ENCODE measurements at places on chromosomes 16 and 17. TPM values are rescaled to one million over a fixed set of nuclear protein-coding genes. Genes with fewer than 3 reads are reported as not detected.

The CX3CL1 gene
- 2.3 TPM for total RNA-seq

- H3K36me3 ChIP-seq, result peaks cover 12% of the 10 kb centered on the region
- DNase-seq, result no peak
- no peaks in the 10 kb centered on the region for H3K27me3 ChIP-seq
- no peak overlapping the region for H3K27ac ChIP-seq
- peaks cover 11% of the 10 kb centered on the region for H3K4me1 ChIP-seq
These were observed 41.4 kb upstream of the CLEC18A start for GRCh38 chr16:69909760-69910159.

The NACA2 gene
- total RNA-seq, result not detected

- no peaks in the 10 kb centered on the region for H3K4me1 ChIP-seq
- no peak overlapping the region for H3K27ac ChIP-seq
- no peak overlapping the region for H3K4me3 ChIP-seq
- peaks cover 17% of the 10 kb centered on the region for H3K36me3 ChIP-seq
- DNase-seq, result no peak
- H3K27me3 ChIP-seq, result no peaks in the 10 kb centered on the region
These were observed 121.6 kb downstream of the ZNF423 start for GRCh38 chr16:49734331-49734730.

- no peak overlapping the region for H3K4me3 ChIP-seq
- H3K4me1 ChIP-seq, result peaks cover 11% of the 10 kb centered on the region
- H3K27ac ChIP-seq, result no peak overlapping the region
- H3K36me3 ChIP-seq, result peaks cover 30% of the 10 kb centered on the region
- DNase-seq, result no peak
These were observed 20.4 kb downstream of the CYLD start for GRCh38 chr16:50762241-50762640.

- no peak overlapping the region for H3K4me3 ChIP-seq
- no peak for DNase-seq
- H3K27me3 ChIP-seq, result no peaks in the 10 kb centered on the region
- H3K27ac ChIP-seq, result no peak overlapping the region
- peaks cover 13% of the 10 kb centered on the region for H3K36me3 ChIP-seq
These were observed 72.1 kb downstream of the SOCS1 start for GRCh38 chr16:11183951-11184350.

GRCh38 chr16:62190426-62190825, 154.2 kb upstream of the CDH8 start:
- H3K4me1 ChIP-seq, result no peaks in the 10 kb centered on the region
- H3K27ac ChIP-seq, result no peak overlapping the region
- DNase-seq, result no peak
- peaks cover 2% of the 10 kb centered on the region for H3K27me3 ChIP-seq

GRCh38 chr17:62910277-62910676, 55.8 kb upstream of the TANC2 start:
- H3K27me3 ChIP-seq, result peaks cover 14% of the 10 kb centered on the region
- DNase-seq, result peak; percentile 32
- H3K27ac ChIP-seq, result no peak overlapping the region
- no peaks in the 10 kb centered on the region for H3K4me1 ChIP-seq
- H3K36me3 ChIP-seq, result no peaks in the 10 kb centered on the region

DNA sequence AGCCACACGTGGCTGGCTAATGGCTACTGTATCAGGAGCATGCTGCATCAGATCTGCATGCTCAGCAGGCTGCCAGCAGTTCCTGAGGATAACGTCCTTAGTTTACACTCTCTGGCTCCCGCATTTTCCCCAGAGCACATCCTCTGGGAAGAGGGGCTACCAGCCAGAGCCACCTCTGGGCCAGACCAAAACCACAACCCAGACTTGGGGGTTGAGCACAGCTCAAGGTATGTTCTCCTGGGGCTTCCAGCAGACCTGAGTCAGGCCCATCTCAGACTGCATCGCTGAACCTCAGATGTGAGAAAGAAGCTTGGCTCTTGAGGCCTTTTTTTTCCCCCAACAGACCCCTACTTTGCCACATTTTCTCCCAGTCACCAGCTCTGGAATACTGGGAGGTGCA, 23.7 kb upstream of the WSCD1 start:
- H3K4me1 ChIP-seq, result no peaks in the 10 kb centered on the region
- H3K36me3 ChIP-seq, result no peaks in the 10 kb centered on the region
- no peak overlapping the region for H3K27ac ChIP-seq
- H3K4me3 ChIP-seq, result no peak overlapping the region
- DNase-seq, result no peak

GRCh38 chr17:32854832-32855389, 22.0 kb downstream of the MYO1D start:
- no peak for DNase-seq
- no peak overlapping the region for H3K27ac ChIP-seq

DNA sequence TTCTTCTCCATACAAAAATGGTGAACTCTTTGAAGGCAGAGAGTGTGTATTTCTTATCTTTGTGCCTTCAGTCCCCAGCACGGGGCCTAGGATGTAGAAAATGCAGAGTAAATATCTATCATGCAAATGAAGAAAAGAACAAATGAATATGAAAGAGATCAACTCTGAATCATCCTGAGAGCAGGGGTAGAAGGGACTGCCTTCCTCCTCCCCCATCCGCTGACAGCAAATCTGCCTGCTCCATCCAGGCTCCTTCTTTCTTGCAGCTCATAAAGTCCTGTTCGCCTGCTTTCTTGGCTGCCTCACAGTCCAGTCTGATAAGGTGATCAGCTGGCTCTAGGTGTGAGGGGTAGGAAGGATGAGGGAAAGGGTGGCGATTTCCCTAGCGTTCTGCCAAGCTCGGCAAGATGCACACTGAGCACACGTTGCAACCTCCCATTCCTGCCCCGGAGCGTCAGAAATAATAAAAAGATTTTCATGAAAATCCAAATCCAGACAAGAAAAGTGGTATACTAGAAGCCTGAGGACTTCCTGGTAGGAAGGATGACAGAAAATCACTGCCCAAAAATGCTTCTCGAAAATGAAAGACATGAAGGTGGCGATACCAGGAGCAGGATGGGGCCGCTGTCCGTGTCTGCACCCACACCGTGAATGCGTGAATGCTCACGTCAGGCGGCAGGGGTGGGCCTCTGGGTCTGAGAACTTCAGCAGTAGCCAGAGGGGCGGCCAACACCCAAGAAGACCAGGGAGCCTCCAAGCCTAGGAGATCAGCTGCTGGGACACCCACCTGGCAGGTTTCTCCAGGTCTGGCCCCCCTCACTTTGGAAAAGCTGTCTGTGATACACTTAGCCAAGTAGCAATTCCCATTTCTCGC, 67.1 kb downstream of the VPS53 start:
- H3K27ac ChIP-seq, result no peak overlapping the region
- no peaks in the 10 kb centered on the region for H3K27me3 ChIP-seq
- H3K4me1 ChIP-seq, result no peaks in the 10 kb centered on the region
- no peak overlapping the region for H3K4me3 ChIP-seq
- DNase-seq, result peak; percentile 78

GRCh38 chr17:76049836-76050537, 22.3 kb downstream of the SRP68 start:
- H3K27ac ChIP-seq, result peak overlapping the region; percentile 42
- H3K4me1 ChIP-seq, result peaks cover 12% of the 10 kb centered on the region
- DNase-seq, result no peak

The NKIRAS2 gene
- 48.9 TPM for total RNA-seq

DNA sequence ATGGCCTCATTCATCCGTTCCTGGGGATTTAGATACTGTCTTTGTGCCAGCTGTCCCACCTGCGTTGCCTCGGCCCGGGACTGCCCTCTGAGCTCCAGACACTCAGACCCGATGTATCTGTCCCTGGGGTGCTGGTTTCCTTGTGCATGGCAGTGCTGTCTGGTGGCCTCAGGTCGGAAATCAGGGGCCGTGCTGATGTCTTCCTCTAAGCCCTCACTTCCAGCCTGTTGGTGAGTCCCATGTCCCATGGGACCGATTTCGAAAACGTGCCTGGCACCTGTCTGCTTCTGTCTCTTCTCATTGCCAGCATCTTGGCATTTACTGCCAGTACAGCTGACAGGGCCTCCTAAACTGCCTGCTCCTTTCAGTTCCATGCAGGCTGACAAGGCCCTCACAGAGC, 22.1 kb downstream of the NT5M start:
- H3K4me1 ChIP-seq, result no peaks in the 10 kb centered on the region
- H3K4me3 ChIP-seq, result no peak overlapping the region
- no peak overlapping the region for H3K27ac ChIP-seq

The SLFN11 gene
- total RNA-seq, result 23.8 TPM

GRCh38 chr16:53982631-53983042, 278.7 kb downstream of the FTO start:
- no peaks in the 10 kb centered on the region for H3K36me3 ChIP-seq
- peaks cover 2% of the 10 kb centered on the region for H3K4me1 ChIP-seq
- no peak overlapping the region for H3K27ac ChIP-seq
- DNase-seq, result no peak
- no peaks in the 10 kb centered on the region for H3K27me3 ChIP-seq
- no peak overlapping the region for H3K4me3 ChIP-seq

DNA sequence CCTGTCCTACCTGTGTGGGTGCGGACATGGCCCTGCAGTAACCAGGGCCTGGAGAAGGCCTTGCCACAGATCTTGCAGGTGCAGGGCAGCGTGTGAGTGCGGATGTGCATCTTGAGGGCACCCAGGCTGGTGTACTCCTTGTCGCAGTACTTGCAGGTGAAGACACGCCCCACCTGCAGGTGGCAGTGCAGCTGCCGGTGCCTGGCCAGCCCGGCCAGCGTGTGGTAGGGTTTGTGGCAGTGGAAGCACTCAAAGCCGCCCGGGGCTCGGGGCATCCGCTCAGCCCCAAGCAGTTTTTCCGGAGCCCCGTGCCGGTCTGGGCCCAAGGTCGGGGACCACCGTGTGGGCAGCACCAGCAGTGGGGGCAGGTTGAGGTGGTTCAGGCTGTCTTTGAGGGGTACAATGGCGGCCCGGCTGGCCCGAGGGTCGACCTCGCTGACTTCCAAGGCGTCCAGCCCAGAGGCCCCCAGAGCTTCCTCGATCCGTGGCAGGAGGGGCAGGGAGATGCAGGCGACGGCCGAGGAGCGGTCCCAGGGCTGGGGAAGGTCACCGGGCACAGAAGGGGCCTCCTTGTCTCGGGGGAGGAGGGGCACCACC, 5.1 kb downstream of the SNAI3 start:
- H3K4me1 ChIP-seq, result peaks cover 2% of the 10 kb centered on the region
- no peaks in the 10 kb centered on the region for H3K36me3 ChIP-seq
- no peak overlapping the region for H3K27ac ChIP-seq
- H3K27me3 ChIP-seq, result peaks cover 20% of the 10 kb centered on the region
- DNase-seq, result no peak

DNA sequence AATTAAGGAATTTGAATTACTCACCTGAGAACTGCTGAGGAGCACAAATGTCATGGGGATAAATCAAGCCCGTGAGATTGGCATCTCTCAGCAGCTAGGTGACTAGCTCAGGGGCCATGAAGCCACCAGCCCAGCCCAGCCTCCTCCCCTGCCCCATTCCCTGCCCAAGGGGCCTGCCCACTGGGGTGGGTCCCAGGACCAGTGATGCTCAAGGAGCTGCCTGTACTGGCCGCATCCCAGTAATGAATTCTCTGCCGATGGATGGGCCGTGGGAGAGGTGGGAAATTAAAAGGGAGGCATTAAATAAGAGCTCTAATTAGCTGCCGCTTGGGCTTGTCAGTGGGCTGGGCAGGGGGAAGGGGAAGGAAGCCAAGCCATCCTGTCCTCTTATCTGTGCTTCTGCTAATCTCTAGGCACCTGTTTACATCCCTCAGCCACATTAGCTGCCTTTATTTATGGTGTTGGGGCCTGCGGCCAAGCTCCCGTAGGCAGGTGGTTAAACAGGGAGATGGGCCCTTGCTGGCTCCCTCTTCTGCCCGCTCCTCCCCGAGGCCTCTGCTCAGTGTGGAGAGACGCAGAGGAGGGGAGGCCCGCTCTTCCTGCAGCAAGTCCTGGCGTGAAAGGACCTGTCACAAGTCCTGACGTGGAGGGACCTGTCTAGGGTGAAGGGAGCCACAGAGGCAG, 48.8 kb downstream of the PIPOX start:
- no peaks in the 10 kb centered on the region for H3K4me1 ChIP-seq
- no peak for DNase-seq
- H3K27me3 ChIP-seq, result no peaks in the 10 kb centered on the region
- H3K4me3 ChIP-seq, result no peak overlapping the region
- H3K36me3 ChIP-seq, result peaks cover 29% of the 10 kb centered on the region

- H3K36me3 ChIP-seq, result no peaks in the 10 kb centered on the region
- DNase-seq, result no peak
- peaks cover 8% of the 10 kb centered on the region for H3K27me3 ChIP-seq
- H3K4me3 ChIP-seq, result no peak overlapping the region
These were observed 2.6 kb upstream of the TSPOAP1 start for GRCh38 chr17:58330997-58331814.

DNA sequence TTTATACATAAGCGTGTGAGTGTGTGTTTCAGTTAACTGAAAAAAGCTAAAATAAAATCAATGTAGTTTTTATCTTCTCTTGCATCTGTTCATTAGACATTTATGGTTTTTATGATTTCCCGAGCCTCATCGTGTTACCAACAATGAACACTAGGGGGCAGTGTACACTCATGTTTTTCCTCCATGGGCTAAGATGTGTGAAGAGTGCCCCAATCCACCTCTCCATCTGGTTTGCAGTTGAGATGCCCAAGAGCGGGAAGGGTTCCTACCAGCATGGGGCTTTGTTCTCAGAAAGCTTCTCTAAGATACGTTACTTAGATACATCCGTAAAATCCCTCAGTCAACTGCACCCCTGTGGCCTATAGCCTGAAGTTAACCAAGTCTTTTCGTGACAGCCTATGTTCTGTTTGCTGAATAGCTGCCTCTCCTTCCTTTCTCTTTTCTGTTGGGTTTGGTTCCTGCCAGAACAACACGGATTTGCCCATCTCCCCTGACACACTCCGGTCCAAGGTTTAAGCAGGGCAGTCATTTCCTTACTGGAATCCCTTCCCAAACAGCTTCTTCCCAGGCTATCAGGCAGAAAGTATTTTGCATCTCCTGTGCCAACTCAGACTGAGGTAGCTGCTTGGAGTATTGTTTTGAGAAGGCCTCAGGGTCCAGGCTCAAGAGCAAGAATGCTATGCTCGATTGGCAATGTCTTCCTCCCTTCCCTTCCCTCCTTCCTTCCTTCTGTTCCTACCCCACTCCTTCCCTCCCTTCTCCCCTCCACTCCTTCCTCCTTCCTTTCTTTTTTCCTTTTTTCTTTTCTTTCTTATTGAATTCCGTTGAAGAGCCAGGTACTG, 12.9 kb upstream of the ELAC2 start:
- no peaks in the 10 kb centered on the region for H3K4me1 ChIP-seq
- DNase-seq, result no peak
- H3K27me3 ChIP-seq, result peaks cover 3% of the 10 kb centered on the region
- H3K27ac ChIP-seq, result no peak overlapping the region
- H3K4me3 ChIP-seq, result no peak overlapping the region

The ZFP3 gene
- total RNA-seq, result 0.86 TPM

DNA sequence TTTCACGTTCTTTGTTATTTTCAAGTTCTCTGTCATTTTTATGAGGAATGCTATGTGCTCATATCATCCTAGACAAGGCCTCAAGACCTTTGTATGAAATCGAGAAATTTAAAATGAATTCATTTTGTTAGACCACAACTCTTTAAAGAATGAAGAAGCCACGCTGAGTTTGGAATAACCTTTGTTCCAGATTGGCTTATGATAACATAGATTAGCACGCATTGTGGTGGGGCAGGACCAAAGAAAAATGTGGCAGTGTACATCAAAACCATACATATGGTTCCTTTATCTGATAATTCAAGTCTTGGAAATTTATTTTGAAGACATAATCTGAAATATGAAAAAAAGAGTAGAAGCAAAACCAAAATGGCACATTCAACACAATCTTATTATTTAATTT, 2.2 kb downstream of the HSD17B2 start:
- H3K27me3 ChIP-seq, result peaks cover 6% of the 10 kb centered on the region
- no peaks in the 10 kb centered on the region for H3K4me1 ChIP-seq
- H3K27ac ChIP-seq, result no peak overlapping the region
- no peaks in the 10 kb centered on the region for H3K36me3 ChIP-seq
- no peak overlapping the region for H3K4me3 ChIP-seq

GRCh38 chr17:79841369-79842135, 2.3 kb upstream of the CBX4 start:
- DNase-seq, result no peak
- H3K4me3 ChIP-seq, result peak overlapping the region; percentile 26
- no peak overlapping the region for H3K27ac ChIP-seq
- H3K36me3 ChIP-seq, result no peaks in the 10 kb centered on the region

The CACNA1H gene
- total RNA-seq, result 21.3 TPM
